ENCODE measurements at places on chromosomes 4 and X.
A peak's percentile ranks its signal among the peaks of the same experiment; 100 is the strongest.

GRCh38 chr4:174600391-174600790 is 78.1 kb upstream of the HPGD start:
- no peak for DNase-seq

- DNase-seq: no peak
These were observed 25.4 kb upstream of the TNIP3 start for GRCh38 chr4:121189326-121190215.

- DNase-seq: no peak
These were observed 97.1 kb downstream of the MRPL1 start for GRCh38 chr4:77959566-77960338.

DNA sequence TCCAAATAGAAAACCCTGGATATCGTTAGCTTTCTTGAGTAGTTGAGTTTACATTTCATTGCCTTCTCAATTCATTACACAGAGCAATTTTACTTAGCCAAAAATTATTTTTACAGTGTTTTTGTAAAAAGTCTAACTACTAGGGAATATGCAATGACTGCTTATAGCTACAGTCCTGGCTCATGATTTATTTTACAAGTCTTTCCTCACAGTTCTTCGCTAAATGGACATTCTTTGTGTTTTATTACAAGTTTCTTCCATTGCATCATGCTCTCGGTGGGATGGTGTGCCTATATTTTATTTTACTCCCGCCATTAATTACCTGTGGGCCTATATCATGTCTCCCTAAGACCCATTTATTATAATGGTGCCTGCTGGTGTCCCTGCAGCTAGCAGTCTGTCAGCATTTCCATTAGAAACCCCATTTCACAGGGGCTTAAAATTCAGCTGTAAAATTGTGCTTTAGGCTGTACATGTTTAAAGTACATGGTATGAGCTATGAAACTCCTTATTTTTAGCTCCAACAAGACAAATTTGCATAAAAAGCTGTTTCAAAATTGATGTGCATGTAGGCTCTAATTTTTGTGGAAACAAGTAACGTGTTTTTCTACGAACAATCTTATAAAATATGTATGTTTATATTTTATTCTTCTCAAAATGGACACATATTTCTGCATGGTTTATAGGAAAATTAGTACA is 227.4 kb downstream of the SLC7A11 start:
- DNase-seq: no peak

- DNase-seq: no peak
These were observed 3.8 kb upstream of the SLC26A1 start for GRCh38 chr4:996997-997374.

DNA sequence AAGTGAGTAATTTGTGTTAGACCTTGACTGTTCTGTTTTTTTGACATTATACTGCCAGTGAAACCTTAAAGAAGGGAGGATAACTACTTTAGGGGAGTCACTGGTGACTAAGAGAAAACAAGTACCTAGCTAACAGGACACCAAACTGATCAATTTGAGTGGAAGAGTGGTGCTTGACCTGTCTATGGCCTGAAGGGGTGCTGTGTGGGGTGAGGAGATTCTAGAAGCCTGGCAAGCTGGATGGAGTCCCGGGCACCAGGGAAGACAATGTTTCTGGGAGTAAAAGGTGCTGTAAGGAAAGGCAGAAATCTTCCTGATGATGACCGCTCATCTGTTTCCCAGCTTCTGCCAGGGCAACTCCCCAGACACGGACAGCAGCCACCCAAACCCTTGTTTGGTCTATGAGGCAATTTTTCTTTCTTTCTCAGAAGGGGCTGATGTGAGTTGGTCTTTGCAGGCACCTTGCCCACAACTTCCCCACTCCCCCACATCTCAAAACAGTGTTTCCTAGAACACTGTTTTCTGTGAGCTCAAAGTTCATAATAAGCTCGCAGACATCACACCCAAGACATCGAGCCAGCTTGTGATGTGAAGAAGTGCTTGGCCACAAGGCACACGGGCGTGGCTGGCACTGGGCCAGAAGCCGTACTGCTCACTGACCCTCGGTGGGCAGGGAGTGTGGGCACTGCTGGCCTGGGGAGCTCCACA is 4.6 kb downstream of the TXK start:
- peak; percentile 80 for DNase-seq

- DNase-seq: no peak
These were observed 64.5 kb downstream of the SMC1A start for GRCh38 chrX:53357799-53358530.

DNA sequence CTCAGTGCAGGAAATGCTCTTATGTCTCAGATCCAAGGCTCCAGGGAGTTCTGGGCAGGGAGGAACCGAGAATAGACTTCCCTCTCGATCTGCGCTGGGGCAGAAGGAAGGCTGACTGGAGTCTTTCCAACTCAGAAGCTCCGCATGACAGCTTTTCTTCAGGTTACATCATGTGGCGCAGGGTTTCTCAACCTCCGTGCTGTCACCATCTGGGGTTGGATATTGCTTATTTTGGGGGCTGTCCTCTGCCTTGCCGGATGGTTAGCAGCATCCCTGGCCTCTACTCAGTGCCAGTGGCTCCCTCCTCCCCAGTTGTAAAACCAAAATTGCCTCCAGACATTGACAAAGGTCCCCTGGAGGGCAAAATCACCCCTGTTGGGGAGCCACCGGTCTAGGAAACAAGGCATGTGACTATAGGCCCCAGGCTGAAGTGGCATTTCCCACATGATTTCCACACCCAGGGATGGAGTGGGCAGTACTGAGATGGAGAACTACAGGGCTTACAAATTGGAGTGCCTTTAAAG is 21.4 kb downstream of the REELD1 start:
- DNase-seq: peak; percentile 62

Data from aorta (tissue), 5 donors.